Activated CD4-positive, CD25-positive, alpha-beta regulatory T cell treated with anti-CD3 and anti-CD28 coated beads, Interleukin-2, amount 50 U/mL, for 72 hours (primary cell): ENCODE measurements at places on chromosomes 4 and X.

DNA sequence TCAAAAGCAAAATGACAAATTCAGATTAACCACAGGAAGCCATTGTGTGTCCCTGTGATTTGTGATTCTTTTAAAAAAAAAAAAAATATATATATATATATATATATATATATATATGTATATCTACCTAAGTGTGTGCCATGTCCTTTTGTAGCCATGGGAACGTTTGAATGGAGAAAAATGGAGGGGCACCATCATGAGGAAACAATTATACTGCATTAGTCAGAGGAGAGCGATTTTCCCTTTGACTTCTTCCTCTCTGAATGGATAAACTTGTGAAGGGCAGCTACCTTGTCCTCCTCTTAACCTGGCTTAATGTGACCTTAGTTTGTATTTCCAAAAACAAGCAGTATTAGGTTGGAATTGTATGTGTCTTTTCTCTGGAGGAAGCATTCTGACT is 23.3 kb upstream of the CBLL2 start:
- no peak for DNase-seq

DNA sequence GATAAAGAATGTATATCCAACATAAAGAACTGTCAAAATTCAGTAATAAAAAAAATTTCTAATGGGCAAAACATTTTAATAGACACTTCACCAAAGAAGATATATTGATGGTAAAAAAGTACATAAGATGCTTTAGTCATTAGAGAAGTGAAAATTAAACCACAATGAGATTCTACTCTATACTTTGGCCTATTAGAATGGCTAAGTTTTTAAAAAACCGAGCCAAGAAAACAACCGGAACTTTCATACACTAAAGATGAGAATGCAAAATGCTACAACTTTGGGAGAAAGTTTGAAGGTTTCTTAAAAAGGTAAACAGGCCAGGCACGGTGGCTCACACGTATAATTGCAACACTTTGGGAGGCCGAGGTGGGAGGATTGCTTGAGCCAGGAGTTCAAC is 20.8 kb downstream of the CNOT6L start:
- DNase-seq = no peak

DNA sequence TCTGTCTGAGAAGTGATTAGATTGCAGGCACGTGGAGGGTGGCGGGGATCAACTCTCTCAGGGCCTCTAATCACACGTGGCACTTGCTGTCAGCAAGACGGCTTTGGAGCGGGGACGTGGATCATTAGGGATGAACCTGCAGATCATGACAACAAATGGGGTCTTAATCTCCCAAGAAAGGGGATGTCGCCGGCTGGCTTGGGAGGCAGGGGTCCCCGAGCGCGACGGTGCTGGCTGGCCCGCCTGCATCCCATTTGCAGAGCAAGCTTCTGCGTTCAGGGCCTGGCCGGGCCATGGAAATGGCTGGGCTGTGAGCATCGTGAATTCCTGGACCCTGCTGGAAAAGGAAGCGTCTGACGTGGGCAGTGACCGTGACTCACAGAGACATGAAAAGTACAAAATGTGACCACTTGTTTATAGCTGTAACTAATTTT is 85.1 kb upstream of the SHOX start:
- no peak for DNase-seq

DNA sequence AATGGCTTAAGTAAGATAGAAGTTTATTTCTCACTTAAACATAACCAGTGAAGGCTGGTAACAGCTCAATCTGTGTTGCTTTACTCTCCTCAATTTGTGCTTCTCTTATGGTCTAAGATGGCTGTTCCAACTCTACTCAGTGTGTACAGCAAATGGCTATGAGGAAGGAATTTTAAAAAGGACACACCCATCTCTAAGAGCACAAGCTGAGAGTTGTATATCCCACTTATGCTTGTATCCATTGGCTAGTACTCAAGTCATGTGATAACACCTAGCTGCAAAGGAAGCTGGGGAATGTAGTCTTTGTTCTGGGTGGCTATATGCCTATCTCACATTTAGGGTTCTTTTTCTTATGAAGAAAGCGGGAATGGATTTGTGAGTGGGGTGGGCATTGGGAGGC is 63.3 kb downstream of the GPAT3 start:
- DNase-seq = no peak

- DNase-seq = peak; percentile 99
Measured at GRCh38 chrX:44872821-44873414, at the start of gene KDM6A. Gene KDM6A, plus strand, starts transcription at chrX:44873188. Its CDS starts 364 bp downstream, at chrX:44873552.

DNA sequence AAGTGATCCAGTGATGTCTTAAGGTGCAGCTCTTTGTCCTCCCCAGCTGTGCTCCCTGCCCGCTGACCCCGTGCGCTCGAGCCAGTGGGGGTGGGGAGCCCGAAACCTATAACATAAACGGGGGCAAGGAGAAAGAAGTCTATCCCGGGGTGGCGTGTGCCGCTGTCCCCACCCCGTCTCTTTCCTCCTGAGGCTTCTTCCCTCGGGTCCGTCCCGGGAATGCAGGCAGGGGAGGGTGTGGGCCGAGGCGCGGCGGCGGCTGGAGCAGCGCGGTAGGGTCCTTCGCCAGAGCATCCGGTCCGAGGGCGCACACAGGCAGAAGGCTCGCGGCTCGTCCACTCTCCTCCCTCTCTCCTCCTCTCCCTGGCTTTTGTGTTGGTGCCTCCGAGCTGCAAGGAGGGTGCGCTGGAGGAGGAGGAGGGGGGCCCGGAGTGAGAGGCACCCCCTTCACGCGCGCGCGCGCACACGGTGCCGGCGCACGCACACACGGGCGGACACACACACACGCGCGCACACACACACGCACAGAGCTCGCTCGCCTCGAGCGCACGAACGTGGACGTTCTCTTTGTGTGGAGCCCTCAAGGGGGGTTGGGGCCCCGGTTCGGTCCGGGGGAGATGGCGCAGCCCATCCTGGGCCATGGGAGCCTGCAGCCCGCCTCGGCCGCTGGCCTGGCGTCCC is at the start of gene RAB33A:
TSS of gene RAB33A (plus strand) at position 517 of the 681 bp plus-strand sequence. CDS start at position 618, 101 bp downstream.
- peak; percentile 51 for DNase-seq

GRCh38 chr4:119231491-119231890 is 19.0 kb downstream of the USP53 start:
- no peak for DNase-seq

GRCh38 chr4:110622841-110623717 is at the start of gene PITX2:
Gene PITX2, minus strand, starts transcription at chr4:110623077. Its CDS starts 617 bp downstream, at chr4:110622460.
- DNase-seq = no peak

DNA sequence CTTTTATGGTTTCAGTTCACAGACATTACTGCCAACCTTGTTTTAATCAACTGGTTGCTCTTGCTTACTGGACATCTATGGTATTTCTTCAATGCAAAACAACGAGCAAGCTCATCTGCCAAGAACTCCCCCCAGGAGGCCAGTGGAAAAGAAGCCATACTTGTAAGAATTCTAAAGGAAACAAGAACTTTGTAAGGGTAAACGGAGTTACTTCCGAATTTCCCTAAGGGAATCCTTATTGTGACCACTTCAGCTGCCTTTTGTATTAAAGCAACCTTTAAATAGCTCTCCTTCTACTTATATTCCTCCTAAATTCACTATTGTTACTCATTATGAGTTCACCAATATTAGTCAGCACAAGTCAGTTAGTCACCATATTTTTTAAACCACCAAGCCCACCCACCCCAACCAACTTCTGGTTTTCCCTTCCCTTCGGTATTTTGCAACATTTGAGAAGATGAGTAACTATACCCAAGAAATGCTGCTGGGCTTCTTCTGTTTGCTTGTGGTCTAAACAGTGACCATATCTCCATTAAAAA is 602.8 kb upstream of the DIPK2B start:
- DNase-seq = no peak

- DNase-seq = no peak
Measured at GRCh38 chr4:3708103-3708510, 58.1 kb upstream of the ADRA2C start.

GRCh38 chrX:30620125-30620524 is 33.1 kb upstream of the GK start:
- no peak for DNase-seq

DNA sequence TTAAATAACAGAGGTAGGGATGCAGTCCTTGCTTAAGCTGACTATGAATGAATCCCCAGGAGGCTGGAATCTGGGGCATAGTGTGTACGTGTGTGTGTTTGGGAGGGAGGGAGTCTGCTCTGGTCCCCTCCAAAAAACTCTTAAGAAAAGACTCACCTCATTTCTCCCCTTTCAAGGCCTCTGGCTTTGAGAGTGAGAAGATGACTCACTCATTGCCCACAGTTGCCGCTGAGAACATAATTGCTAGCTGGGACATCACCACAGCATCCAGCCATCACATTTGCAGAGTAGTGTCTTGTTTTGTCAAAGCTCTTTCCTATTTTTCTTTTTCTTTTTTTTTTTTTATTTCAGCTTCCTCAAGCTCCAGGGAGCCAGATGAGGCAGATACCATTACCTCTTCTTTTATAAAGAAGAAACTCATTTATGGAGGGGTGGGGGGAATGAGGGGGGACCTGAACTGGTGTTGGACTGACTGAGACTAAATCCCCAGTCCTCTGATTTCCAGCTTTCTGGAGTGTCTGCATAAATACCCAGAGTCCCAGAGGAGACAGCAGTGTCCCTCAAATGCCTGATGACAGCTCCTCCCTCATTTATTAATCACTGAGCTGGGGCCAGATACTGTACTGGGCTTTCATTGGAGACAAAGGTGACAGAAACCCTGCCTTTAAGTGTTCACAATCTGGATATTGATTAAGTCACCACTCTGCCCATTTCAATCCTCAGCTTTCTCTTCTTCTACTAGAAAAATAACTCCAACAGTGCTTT is 61.9 kb upstream of the LAS1L start:
- DNase-seq = peak; percentile 35

DNA sequence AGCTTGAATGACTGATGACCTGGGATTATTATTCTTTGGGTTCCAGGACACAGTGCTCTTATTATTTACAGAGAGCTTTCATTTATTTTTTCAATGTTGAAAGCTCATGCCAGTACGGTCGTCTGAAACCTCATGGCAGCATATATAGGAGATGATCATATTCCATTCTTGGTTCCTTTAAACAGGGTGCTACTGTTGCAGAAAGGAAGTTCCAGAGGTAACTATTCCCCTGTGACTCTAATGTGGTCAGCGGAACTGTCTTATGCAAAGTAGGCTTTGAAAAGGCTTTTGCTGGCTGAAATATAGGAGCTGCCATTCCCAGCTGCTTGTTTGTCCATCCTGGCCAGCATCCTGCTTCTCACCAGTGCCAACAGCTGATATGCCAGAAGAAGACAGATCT is 208.3 kb upstream of the LEF1 start:
- DNase-seq = no peak

DNA sequence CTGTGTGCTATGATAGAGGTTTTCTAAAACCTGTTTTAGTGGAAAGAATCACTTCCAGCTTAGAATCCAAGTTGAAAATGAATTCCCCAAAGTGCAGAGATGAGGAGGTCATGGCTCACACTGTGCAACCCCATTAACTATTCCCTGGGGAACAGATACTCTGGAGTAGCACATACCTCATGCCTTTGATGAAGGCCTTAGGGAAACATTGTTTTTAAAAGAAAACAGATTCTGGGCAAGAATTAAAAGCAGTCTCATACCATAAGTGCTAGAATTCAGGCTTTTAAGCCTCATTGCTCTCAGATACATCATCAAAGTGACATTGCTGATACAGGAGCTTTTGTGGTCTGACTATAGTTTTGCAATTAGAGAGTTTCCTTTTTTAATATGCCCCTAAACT is 115.1 kb downstream of the NDST4 start:
- DNase-seq = no peak

DNA sequence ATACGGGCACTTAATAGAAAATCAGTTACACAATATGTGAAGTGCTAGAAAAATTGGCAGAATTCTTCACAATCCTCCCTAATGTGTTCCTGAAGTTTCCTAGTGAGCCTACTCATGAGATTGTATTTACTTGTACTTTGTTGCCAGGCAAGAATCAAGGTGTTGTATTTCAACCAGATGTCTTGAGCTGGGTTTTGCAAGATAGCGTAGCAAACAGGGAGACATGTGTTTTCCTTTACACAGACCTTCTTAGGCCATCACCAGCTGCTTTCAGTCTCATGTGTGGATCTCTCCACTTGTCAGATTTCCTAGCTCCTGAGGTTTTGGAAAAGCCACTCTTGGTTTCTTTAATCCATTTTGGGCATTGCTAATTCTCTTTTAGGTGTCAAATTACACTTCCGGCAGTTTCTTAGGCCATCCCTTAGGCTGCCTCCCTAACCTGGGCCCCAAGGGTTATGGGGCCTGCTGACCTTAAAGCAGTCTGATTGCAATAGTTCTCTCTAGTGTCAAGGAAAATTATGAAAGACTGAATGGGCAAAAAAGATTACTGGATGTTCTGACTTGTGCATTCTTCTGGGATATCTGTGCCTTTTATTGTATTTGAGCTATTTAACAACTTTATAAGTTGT is 12.2 kb upstream of the EDA start:
- no peak for DNase-seq

GRCh38 chr4:135838889-135839288 is 1637.3 kb upstream of the PABPC4L start:
- no peak for DNase-seq

DNA sequence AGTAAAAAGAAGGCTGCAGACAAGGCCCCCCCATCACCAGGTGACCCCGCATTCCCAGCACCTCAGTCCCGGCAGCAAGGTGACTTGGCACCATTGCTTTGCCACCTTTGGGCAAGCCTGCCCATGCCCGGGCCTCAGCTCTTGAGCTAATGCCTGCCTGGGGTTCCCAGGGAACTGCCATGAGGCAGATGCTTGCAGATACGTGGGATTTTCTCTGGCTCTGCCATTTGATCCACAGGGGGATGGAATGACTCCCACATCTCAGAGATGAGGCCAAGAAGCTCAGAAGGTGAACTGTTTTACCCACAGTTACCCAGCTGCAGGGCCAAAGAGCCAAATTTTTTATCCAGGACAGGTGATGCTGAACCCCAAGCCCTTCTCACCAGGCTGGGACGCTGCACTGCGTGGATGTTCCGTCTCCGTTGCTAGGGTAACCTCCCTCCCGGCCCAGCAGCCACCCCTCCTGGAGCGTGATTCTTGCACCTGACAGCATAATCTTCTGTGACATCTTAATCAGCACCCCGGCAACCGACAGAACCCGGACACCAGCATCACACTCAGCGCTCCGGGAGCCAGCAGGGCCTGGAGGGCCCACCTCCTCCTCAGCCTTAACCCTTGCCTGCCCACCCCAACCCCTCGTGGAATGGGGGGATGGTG is 15.7 kb upstream of the MSX1 start:
- DNase-seq = peak; percentile 13

- peak; percentile 63 for DNase-seq
Measured at GRCh38 chr4:2792711-2793585, at the start of gene SH3BP2. Gene SH3BP2, plus strand, starts transcription at chr4:2793085. Its CDS starts 27,533 bp downstream, at chr4:2820618.

- no peak for DNase-seq
Measured at GRCh38 chrX:40871385-40872082, 136.2 kb upstream of the MED14 start.

DNA sequence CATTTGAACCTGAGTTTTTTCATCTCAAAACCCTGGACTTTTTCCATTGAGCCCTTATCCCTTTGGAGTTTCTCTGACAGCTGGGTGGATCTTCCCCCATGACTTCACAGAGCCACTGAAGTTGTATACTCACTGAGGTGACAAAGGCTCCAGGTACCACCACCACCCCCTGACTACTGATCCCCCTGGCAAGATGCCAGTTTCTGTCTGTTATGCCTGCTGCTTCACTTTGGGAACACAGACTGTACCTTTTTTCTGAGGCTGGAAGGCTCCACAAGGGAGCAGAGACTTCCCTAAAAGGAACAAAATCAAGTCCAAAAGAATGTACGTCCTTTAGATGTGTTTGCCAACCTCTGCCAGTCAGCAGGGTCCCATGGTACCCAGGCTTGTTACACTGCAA is 160.3 kb upstream of the JADE1 start:
- no peak for DNase-seq
